Epithelial cell of esophagus (primary cell): ENCODE measurements at places on chromosomes 2 and 18.
A peak's percentile ranks its signal among the peaks of the same experiment; 100 is the strongest.

- DNase-seq, result peak; percentile 65
Measured at GRCh38 chr2:195520671-195521155, 136.3 kb upstream of the SLC39A10 start.

GRCh38 chr2:3044587-3045317 is 332.9 kb downstream of the EIPR1 start:
- no peak for DNase-seq

- no peak for DNase-seq
Measured at GRCh38 chr2:120563616-120564015, 172.1 kb upstream of the GLI2 start.

- no peak for DNase-seq
Measured at GRCh38 chr18:61340148-61340547, 6.9 kb downstream of the CDH20 start.

DNA sequence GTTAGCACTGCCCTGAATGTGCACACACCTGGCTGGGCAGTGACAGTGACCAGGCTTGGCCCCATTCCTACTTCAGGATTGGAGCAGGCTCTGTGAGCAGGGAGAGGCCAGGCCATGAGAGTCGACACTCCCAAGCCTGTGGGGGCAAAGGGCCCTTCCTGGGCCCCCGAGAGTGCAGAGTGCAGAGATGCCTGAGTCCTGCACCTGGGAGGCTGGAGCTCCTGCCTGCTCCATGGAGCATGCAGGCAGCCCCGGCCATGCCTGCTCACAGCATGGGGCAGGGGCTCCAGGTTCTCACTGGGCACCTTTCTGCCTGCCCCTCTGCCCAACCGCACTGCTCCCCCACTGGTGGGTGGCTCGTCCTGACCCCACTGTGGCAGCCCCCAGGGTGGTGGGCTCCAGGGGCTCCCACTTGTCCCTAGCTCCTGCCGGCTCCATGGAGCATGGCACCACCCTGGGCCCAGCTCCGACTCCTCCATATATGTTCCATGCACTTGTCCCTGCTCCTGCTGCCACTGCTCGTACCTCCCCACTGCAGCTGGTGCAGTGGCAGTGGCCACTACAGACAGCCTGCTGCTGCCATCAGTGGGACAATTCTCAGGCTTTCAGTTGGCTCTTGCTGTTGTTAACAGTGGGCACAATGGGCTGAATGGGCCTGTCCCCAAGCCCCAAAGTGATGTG is 282.0 kb downstream of the RPRM start:
- no peak for DNase-seq
